ENCODE measurements at places on chromosomes 2 and 18.

- DNase-seq, result no peak
Measured at GRCh38 chr2:221124532-221125240, 447.4 kb downstream of the EPHA4 start.

DNA sequence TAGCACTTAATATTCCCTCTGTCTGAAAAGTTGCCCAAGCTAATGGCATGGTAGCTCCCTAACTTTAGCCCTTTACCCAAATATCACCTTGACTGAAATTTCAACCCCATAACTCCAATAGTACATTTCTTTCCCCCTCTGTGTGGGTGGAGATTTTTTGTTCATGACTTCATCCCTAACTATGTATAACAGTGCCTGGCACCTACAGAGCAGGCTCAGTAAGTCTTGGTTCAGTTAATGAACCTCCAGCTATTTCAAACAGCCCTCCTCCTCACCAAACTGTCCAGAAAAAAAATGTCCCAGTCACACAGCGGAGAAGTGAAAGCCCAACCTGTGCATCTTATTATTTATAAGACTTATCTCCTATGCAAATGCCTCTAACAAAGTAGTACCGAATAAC is 18.6 kb downstream of the BUB1 start:
- no peak for DNase-seq

DNA sequence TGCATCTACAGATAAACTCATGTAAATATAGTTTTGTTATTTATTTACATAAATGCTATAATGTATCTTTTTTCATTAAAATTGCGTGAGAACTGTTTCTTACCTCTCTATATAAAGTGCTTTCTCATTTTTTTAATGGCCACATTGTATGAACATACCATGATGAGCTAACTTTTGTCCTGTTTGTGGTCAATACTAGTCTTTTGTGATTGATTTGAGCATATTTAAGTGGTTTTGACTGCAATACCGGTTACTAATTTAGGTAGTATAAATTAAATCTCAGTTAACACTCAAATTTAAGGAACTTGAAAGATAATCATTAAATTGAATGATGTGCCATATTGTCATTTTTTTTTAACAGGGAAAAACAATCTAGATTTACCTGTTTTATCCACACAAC is 108.2 kb downstream of the HAUS1 start:
- DNase-seq, result no peak

GRCh38 chr2:60433018-60433596 is 120.3 kb downstream of the BCL11A start:
- no peak for DNase-seq

- DNase-seq, result no peak
Measured at GRCh38 chr2:158931572-158931971, 36.9 kb upstream of the TANC1 start.

DNA sequence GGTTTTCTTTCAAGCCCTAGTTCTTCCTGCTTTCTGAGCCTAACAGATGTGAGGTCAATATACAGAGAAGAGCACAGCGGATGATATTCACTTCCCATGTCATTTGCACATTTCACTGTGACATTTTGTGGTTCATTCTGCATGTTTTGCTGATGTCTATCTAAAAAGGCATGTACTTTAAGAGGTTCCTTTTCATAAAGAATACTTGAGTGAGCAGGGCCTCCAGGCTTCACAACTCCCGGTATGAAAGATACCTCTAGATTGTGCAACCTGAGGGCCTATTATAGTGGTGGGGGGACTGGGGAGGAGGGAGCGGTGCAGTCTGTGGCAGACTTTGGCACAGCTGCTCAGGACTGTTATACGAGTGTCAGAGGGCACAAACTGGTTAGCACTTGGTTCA is 54.6 kb downstream of the CPO start:
- no peak for DNase-seq

DNA sequence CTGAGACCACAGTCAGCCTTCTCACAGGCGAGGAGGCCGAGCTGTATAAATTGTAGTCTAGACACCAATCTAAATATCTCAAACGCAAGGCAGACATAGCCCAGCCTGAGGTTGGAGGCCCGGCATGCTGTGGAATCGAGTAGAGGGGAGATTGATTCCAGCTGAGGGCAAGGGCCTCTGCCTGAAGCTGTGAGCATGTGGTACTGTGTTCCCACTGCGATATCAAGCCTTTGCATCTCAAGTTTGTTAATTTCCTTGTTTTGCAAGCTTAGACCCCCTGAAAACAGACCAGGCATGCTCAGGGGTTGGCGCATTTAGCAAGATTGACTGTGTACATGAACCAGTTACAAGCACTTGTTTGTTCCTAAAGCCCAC is 65.1 kb upstream of the FOSL2 start:
- no peak for DNase-seq

DNA sequence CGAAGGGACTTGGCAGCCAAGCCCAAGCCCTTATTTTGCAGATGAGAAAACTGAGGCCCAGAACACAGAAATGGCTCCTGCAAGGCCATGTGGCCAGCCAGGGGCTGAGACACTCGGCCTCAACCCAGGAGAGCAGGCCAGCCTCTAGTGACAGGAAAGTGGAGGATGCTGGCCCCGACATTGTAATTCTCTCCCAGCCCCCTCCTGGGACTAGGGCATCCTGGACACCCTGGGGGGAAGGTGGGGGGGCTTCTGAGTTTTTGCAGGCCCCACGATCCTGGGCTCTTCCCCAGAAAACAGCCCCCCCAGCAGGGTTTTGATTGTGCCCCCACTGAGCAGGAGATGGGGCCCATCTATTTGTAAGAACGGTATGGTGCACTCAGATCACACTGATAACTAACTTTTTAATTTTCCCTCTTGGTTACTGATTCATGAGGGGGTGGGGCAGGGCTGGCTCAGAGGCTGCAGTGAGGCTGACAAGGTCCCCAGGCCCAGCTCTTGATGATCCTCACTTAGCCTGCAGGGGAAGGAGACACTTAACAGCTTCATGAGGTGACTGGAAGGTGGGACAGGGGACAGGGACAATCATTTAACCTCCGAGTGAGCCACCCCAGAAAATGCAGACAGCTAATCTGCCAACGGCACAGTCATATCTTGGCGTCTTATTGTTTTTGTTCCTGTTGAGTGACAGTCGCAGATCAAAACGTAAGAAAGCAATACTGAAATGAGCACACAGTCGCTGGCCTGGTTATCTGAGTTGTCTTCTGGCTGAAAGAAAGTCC is 18.9 kb downstream of the SMAD7 start:
- DNase-seq, result no peak

DNA sequence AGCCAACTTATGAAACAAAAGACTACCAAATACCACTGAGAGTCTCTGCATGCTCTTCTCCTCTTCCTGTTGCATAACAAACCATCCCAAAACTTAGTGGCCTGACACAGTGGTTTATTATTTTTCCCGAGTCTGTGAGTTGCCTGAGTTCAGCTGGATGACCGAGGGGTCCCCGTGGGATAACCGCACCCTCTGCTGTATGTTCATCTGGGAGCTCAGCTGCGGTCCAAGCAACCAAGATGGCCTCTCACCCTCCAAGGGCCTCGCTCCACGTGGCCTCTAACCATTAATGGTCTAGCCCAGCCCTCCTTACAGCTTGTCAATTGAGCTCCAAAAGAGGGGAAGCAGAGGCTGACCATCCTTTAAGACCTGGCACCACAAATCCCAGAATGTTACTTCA is 17.1 kb downstream of the ITM2C start:
- DNase-seq, result no peak

DNA sequence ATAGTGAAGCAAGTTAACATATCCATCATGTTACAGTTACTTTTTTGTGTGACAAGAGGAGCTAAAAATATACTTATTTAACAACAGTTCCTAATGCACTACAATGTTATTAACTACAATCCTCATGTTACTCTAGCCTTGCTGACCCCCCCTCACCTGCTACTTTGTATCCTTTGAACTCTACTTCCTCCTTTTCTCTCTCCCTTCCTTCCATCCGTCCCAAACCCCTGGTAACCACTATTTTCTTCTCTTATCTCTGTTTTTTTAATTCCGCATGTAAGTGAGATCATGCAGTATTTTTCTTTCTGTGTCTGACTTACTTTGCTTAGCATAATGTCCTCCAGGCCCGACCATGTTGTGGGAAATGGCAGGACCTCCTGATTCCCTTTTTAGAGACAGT is 59.4 kb downstream of the NPAS2 start:
- DNase-seq, result no peak

DNA sequence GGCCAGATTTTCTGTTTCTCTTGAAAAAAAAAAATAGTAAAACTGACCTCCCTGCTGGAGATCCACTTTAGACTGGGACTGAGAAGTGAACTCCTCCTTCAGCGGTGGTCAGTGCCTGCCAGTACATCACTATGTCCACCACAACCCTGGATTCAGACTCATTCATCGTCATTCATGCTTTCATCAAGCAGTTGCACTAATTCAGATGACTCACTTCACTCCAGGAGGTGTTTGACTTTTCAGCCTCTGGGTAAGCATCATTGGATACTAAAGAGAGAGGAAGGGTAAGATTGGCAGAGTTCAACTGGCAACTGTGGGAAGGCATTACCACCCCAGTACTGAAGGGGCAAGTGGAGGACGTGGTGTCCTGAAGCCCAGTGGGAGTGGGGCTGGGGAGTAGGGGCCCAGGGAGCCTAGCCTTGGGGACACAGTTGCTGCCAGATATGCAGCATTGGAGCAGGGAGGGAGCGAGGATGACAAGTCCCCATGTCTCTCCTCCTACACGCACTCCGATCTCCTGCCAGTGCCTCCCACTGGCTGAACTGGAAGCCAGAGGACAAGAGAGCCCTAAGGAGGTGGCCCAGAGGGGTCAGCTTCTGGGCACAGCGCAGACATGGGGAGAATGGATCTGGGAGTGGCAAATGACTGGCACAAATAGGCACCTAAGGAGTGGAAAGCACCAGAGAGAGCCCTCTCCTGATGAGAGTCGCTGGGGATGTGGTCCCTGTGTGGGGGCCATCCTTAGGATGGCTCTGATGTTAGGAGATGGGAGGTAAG is 111.1 kb downstream of the TGFA start:
- DNase-seq, result no peak

- no peak for DNase-seq
Measured at GRCh38 chr2:113277474-113278072, 1.1 kb downstream of the PAX8 start.

DNA sequence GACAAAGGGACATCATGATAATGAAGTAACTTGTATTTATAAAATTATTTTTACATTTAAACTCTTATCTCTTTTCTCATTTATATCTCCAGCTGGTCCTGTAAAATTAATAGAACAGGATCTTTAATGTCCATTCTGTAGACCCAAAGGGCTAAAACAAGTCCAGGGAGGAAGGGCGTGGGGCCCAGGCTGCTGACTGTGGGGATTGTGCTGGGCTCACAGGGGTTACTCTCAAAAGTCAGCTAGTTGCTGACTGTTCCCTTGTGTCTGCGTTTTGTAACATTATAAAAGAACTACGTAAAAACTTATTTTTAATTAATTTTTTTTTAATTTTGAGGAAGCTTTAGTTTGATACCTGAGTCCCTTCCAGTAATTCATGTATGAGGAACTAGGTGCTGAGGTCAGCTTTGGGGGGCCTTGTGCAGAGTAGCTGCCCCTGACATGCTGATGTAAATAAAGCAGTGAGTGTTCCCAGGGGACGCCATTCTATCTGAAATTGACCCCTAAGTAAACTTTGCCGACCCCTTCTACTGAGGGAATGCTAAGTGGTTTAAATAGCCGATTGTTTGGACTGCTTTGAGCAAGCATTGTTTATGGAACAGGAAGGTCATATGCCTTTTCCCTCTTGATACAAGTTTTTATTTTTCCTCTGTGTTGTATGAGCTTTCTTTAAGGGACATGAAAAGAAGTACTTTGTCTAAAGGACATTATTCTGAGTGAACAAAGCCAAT is 56.4 kb downstream of the MERTK start:
- no peak for DNase-seq

- no peak for DNase-seq
Measured at GRCh38 chr18:46468426-46469180, 188.4 kb downstream of the LOXHD1 start.

DNA sequence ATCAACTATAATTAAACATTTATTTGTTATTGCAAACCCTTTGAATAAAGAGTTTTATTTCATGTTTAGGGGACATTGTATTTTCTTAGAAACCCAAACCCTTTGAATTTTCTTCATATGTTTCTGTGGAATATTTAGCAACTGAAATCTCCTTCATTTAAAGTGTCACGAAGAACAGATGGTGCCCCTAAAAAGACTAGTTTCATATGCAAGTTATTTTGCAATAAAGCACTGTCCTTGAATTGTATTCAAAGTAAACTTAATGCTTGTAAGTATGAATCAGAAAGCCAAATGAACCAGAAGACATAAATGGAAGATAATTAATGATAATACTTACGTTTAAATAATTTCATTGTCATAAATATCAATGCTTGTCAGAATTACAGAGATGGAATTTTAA is 151.9 kb upstream of the CWC22 start:
- DNase-seq, result no peak

DNA sequence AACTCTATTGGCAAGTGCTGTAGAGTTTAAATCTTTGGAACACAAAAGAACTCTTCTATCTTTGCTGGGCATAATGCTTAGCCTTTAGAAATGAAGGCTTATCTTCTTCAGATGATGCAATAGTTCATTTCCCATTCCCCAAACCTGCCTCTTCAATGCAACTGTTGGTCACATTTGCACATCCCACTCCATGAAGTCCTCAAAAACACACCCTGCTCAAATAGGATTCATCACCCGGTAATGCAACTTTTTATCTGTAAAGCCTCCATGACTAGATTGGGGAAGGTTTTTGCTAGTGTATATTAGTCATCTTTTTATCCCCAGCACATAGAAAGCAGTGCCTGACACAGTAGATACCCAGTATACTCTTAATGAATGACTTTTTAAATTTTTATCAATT is 376.4 kb downstream of the RBM43 start:
- no peak for DNase-seq

- DNase-seq, result no peak
Measured at GRCh38 chr2:170823898-170824215, 7.2 kb downstream of the GAD1 start.

DNA sequence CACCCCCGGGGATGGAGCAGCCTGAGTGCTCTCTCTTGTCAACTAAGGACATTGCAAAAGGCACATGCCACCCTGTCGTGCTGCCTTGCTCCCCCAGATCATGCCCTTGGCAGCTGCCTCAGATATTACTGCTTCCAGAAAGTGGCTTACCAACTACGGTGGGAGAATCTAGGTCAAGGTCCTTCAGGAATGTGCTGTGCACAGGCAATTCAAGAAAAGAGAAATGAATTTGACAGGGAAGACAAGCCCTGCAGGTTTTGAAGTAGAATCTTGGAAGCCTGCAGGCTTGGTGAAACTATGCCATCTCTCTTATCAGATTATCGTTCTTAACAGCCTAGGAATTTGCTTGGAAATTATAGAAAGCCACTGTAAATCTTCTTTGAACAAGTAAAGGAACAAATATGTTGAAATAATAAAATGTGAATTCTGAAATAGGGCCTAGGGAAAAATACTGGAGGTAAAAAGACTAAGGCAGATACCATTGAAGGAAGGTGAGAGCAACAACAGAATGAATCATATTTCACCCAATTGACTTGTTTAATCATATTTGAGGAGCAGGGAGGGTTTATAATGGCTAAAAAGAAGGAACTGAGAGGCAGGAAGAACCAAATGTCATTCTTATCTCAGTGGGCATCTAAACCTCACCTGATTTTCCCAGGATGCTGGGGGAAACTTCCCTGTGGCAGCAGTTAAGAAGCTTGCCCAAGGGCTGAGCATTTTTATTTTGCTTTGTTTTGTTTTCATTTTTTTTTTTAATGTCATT is 94.0 kb upstream of the GLS start:
- DNase-seq, result no peak
